Right hindlimb (tissue), 1 donor: ENCODE measurements at places on chromosomes 12 and 14.

GRCh38 chr12:31002999-31003398, 70.7 kb upstream of the DDX11 start:
- DNase-seq, result no peak

GRCh38 chr12:24268663-24269186, 319.3 kb upstream of the SOX5 start:
- no peak for DNase-seq

DNA sequence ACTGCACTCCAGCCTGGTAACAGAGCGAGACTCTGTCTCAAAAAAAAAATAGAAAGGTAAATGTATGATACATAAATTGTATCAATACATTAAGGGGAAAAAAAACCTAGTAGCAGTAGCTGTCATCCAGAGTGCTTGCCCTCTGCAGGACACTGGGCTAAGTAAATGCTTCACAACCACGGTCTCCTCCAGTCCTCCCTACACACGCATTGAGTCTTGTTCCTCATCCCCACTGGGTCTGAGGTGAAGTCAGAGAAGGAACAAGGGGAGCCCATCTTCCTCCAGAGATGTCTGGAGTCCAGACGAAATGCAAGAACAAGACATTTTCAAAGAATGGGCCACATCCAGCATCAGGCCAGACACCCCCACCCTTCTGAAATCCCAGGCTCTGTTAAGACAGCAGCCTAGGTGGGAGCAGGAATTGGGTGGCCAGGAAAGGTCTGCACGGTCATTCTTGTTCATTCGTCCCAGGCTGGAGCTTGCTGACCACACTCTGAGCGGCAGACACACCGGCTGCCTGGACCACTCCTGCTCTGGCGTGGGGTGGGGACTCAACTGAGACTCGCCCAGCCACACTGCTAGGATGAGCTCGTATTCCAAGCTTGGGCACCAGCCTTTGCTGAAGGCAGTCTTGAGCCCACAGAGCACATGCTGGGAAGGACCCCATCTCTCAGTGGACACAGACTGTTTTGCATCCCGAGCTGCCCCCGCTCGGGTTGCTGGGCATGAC, 45.5 kb downstream of the CHGA start:
- no peak for DNase-seq

GRCh38 chr12:111578971-111579340, 20.2 kb downstream of the ATXN2 start:
- DNase-seq, result no peak

DNA sequence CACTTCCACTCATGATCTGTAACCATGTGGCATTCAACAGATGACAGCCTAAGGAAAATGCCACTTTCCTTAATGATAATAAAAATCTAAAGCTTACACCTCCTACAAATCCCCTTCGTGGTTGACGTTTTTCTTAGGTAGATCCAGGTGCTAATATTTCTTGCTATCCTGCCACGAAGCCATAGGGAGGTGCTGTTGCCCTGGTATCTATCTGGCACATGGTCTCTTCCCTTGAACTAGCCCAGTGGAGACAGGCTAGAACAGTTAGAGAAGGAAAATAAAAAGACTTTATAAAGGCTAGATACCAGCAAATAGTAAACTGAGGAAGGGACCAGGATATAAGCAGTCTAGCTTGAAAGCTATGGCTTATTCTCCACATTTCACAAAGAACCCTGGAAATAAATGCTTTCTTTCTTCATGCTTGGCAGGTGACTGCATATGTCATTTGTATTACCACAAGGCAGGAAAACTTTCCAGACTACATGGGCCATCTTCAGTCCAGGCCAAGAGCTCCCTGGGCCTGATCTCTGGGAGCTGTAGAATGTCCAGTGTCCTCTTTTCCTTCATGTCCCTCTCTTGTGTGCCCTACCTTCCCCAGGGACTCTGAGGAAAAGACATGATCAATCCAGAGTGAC, 15.3 kb downstream of the SPIC start:
- no peak for DNase-seq

DNA sequence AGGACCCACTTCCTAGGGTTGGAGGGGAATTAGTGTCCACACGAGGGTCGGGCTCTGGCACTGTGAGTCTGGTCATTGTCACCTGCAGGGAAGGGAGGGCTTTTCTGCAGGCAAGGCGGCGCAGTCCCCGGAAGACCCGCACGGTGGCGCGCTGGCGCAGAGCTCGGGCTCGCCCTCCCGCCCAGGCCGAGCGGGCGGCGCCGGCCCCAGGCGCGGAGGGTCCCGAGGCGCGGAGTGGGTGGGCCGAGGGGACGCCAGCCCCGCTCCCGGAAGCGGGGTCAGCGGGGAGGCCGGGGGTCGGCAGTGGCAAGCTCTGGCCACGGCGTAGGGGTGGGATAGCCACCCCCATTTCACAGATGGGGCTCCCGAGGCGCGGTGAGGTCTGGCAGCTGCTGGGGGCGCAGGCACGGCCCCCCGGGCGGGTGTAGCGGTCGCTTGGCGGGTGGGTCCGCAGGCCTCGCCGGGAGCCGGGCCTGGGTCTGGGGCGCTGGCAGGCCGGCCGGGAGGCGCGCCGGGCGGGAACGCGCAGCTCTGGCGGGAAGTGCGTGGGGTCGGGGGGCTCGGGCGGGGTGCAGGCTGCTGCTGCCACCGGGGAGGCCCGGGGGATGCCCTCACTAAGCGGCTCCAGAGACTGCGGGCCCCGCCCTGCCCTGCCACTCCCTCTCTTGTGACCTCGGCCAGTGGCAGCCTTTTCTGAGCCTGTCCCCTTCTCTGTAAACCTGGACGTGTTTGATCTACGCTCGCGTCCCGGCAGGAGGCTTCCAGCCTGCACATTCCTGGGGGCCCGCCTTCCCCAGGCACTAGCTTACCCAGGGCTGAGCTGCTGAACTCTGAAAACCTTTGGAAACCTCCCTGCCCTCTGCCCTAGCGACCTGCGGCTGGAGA, 46.1 kb downstream of the CYP46A1 start:
- DNase-seq, result peak; percentile 83

- no peak for DNase-seq
Observed at GRCh38 chr14:20563971-20564370, 3.1 kb upstream of the RNASE9 start.

DNA sequence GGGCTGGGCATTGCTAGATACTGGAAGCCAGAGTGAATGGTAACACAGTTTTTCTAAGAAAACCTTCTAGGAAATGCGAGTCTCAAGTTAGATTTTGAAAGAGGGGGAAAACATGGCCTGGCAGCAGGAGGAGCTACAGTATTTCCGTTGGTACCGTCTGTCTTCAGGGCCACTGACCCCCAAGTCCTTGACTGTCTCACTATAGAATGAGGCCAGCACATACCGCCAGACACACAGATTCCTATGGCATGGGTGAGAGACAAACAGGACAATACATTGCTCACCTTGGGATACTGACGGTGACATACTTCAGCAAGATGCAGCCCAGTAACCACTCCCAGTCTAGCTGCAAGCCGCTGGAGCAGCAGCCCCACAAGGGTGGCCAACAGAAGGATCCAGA, 21.7 kb downstream of the SLC11A2 start:
- DNase-seq, result no peak

DNA sequence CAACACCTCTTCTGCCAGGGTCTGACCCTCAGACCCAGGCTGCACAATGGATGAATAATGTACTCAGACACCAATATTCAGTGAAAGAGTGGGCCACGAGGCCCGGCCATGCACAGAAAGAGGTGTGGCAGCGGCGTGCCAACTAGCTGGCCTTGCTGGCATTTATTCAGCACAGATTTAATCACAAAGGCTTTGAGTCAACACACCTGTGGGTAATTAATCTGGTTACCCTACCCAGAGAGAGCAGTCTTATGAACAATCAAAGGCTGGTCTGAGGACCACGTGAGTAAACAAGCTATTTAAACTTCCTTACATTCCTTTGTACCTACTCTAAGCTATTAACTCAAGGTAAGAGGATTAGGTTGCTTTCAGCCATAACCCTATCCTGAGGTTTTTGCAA, 324.8 kb downstream of the C12orf50 start:
- DNase-seq, result no peak

- DNase-seq, result peak; percentile 45
Observed at GRCh38 chr12:70609739-70610491, 27.3 kb downstream of the PTPRB start.

DNA sequence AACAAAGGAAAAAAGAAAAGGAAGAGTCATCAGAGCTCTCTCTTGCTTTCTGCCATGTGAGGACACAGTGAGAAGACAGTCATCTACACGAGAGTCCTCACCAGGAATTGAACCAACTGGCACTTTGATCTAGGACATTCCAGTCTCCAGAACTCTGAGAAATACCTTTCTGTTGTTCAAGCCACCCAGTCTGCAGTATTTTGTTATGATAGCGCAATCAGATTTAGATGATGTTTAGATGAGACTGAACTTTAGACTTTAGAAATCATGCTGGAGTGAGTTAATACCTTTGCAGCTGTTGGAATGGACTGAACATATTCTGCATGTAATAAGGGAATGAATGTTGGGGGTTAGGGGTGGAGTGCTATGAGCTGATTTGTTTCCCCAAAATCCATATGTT, 28.1 kb upstream of the RAB21 start:
- no peak for DNase-seq

DNA sequence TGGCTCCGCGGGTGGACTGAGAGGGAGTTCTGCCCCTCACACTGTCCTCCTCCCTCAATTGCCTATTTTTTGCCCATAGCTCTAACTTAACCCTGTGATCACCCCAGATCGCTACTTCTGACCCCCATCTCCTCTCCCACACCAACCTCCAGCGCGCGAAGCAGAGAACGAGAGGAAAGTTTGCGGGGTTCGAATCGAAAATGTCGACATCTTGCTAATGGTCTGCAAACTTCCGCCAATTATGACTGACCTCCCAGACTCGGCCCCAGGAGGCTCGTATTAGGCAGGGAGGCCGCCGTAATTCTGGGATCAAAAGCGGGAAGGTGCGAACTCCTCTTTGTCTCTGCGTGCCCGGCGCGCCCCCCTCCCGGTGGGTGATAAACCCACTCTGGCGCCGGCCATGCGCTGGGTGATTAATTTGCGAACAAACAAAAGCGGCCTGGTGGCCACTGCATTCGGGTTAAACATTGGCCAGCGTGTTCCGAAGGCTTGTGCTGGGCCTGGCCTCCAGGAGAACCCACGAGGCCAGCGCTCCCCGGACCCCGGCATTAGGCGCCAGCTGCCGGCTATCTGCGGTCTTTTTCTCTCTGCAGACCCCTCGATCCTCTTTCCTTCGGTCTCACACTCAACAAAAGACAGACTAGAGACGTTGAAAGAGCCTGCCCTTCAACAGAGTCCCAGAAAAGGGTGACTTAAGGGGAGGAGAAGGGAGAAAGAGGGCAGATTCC, 3.0 kb upstream of the TBX3 start:
- DNase-seq, result no peak

DNA sequence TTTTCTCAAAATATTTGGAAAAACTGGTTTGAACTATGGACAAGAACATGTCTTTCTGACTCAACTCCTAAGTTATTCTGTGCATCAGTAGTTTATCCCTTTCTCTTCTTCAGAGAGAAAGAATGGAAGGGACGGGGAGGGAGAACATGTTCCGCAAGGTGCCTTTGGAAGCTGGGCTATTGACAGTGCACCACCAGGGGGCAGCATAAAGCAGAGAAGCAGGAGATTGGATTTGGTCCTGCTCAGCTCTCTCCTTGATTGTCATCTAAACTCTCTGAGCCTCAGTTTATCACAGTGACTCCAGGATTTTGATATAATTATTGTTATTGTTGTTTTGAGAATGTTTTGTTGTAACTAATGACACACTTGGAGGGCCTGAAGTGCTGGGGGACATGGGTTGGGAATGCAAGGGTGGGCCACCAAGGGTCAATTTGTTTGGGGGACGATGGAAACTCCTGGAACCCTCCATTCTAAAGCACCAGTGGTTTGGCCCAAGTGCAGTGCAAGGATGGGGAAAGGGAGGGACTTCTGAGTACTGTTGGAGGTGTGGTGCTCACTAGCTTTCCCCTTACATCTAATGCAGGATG, 45.3 kb upstream of the ANO6 start:
- peak; percentile 45 for DNase-seq
